ENCODE measurements at places on chromosomes 12 and 14. TPM values are rescaled to one million over a fixed set of nuclear protein-coding genes. Genes with fewer than 3 reads are reported as not detected.

The C12orf76 gene
- 11.1 TPM for polyA plus RNA-seq

The NYNRIN gene
- 3.1 TPM for polyA plus RNA-seq

The PPP4R4 gene
- 3.0 TPM for polyA plus RNA-seq

The TAS2R19 gene
- 0.21 TPM for polyA plus RNA-seq
